ENCODE measurements at places on chromosomes 7 and 10.

- no peak for DNase-seq
These were observed 371.0 kb downstream of the FRMD4A start for GRCh38 chr10:13959443-13960359.

DNA sequence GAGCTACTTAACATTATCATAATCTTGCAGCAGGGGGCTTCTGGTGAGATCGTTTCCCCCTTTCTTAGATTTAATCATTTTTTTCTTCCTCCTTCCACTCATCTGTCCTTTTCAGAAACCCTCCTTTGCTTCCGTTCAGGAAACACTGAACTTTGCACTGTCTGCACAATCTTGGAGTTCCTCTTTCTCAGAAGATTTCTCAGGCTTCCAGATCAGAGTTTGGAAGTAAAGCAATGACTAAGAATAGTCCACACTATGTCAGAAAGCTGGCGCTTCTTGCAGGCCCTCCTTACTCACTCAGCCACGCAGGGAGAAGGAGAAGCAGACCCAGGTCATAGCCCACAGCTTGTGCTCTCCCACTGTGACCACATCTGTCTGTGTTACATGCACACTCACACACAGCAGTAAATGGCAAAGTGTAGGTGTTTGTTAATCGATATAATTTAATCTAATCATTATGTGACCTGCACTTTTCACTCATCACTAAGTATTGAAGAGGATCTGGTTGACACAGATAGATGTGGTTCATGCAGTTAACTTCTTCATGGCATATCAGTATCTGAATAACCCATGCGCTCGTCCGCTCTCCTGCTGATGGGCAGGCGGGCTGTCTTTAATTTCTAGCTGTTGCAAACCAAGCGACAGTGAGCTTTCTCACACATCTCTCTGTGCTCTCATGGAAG lies 30.2 kb downstream of the ALOX5 start:
- no peak for DNase-seq

GRCh38 chr10:124906551-124907001 lies 35.3 kb upstream of the ZRANB1 start:
- DNase-seq: no peak

DNA sequence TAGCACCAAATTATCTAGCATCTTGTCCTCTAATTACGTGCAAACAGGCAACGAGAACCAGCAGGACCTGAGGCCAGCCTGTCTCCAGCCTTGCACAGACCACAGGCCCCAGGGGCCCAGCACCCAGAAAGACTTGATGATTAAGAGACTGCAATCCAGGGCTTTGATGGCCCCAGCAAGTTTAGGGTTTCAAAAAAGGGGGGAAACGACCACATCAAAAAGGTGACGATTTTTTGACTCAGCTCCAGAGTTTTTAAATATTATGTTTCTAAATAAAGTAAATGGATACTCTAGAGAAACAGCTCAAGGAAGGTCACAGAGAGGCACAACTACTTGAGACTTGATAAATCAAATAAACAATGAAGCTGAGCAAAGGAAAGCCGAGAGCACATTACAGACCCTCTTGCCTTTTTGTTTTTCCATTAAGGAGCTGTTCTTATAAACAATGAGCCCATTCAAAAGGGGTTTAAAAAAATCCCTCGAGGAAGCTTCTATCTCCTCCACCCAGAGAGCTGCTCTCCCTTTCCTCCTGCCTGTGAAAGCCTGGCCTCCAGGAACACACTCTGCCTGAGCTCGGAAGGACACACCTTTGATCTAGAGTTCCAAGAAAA lies 44.1 kb downstream of the GLI3 start:
- no peak for DNase-seq

DNA sequence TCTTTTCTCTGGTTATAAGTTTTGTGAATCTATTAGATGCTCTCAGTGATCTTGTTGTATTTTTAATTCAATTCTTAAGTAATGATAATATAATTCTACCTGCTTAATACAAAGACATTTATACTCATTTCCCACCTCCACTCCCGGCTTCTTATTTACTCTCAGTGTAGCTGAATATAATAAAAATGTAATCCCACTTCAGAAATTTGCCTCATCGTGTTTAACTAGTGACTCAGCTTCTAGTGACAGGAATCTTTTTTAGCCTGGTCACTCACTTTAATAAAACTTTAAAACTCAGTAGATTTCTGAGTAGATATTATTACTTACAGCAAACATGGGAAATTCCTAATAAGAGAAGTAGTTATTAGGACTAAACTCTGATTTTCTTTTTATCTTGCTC lies 1506.2 kb upstream of the LRRTM3 start:
- no peak for DNase-seq

All from stimulated activated CD8-positive, alpha-beta memory T cell treated with anti-CD3 and anti-CD28 coated beads, Interleukin-2, amount 100 ng/mL, for 1 hour (primary cell).